ENCODE measurements at places on chromosomes 1 and 21.

- no peak for DNase-seq
Observed at GRCh38 chr1:113981962-113982931, 3.0 kb downstream of the OLFML3 start.

DNA sequence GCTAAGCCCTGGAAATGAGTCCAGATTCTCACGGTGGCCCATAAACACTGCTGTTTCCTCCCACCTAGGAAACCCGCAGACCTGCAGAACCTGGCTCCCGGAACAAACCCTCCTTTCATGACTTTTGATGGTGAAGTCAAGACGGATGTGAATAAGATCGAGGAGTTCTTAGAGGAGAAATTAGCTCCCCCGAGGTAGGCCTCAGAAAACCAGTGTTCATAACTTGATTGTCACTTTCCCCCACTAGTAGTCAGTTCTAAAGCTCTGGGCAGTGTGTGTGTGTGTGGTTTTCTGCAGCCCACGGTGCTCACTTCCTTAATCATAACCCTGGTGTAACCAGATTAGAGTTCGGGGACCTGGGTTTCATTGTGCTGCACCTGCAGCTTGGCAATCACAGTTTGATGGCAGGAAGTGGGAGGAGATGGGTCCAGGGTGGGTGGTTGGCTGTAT lies 39.1 kb downstream of the CLIC6 start:
- DNase-seq, result no peak

DNA sequence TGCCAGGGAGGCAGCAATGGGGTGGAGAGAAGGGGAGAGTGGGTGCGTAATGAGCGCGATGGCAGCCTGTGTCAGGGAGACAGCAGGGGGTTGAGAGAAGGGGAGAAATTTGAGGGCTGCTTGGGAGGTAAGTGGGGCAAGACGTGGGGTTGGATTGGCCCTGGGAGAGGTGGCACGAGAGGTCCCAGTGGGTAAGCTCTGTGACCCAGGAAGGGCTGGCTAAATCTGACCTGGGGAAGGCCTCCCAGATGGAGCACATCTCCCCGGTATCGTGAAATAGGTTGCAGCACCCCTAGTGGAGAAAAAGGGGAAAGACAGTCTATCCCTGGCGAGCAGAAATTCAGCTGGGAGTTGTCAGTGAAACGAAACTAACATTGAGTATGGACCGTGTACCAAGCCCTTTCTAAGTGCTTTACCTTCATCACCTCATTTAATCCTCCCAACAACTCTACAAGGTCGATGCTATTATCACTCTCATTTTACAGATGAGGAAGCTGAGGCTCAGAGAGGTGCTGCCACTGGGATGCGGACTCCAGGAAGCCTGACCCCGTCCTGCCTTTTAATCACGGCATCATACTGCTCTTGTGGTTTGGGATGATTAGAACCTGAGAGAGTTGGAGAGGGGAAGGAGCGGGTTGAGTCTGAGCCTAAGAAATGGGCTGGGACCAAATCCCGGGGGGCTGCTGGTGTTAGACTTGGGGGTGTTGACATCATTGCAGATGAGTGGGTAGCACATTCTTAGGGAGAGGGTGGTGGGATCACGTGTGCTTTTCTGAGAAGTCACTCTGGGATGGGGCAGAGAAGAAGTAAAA lies 56.6 kb upstream of the RPL11 start:
- DNase-seq, result peak; percentile 48

GRCh38 chr1:183070923-183071618 lies 47.9 kb downstream of the LAMC1 start:
- DNase-seq, result no peak

DNA sequence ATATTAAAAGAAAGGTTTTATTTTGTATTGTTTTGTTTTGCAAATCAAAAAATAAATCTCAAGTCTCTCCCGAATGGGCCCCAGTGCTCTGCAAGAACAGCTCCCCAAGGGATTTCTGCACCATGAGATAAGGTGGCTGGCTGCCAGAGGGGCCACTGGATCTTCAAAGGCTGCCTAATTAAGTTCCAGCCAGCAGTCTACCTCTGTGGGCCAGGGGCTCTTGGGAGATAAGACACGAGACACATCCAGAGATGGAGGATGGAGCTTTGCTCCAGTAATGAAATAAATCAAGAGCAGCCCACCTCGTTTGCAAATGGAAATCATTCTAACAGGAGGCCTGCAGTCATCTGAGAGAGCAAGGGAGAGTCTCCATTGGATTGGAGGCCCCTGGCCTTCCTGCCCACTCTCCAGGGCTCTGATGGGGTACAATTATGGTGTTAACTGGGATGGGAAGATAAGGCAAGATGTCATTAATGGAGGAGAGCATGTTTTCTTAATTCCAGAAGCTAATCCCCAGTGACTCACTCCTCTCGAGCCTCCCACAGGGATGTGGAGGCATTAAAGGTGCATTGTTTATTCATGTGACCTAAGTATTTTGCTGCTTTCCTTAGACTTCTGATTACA lies 155.2 kb upstream of the KAZN start:
- no peak for DNase-seq

DNA sequence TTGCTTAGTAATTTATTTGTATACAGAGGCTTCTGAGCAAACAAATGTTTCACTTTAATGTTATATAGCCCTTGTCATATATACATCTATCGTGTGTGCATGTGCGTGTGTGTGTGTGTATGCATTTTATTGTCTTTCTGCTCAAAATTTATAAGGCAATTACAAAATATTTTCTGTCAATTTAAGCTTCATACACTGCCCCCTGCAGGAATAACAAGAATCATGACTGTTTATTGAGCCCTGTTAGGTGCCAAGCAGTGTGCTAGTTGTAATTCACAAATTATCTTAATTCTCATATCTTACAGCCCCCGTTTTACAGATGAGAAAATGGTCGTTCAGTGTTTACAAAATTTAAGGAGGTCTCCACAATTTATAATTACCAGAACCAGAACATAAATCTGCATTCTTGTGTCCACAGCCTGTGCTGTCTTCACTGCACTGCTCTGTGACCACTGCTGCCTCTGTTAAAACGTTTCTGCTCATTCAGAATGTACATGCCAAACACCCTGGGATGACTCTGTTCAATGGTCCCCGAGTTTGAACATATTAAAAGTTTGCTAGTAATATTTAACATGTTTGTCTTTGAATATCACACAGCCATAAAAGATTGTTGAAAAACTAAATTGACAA lies 181.3 kb downstream of the ATP6V1G3 start:
- DNase-seq, result no peak

DNA sequence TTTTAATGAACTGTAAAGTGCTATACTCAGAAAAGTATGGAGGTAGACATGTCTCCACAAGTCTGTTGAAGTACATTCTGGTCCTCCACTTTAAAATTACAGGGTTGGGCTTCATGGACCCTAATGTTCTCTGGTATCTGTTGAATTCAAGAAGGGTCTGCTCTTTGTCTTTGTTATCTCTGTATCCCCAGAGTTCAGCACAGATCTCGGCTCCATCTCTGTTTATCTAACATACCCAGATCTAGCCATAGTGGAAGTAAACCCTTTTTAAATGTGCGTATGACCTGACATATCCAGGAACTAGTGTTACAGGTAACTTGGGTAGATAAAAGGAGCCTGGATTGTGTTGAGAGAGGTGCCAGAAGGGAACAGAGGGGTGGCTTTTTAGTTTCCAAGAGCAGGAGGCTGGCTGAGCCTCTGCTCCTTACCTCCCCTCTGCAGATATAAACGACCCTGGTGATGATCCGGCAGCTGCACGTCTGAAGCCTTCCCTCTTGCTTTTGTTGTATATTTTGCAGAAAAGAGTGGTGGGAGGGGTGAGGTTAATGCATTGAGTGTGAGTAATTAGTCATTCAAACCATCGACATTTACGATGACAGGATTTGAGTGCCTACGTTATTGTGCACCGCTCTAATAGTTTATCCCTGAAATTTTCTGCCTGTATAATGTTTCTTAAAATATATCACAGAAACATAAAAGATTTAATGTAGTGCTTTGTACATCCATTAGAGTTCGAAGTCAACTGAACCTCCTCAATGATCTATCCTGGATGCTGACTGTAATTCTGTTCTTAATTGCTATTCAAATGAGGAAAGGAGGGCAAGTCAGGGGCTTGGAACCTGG lies 30.8 kb downstream of the ELAVL4 start:
- DNase-seq, result no peak

DNA sequence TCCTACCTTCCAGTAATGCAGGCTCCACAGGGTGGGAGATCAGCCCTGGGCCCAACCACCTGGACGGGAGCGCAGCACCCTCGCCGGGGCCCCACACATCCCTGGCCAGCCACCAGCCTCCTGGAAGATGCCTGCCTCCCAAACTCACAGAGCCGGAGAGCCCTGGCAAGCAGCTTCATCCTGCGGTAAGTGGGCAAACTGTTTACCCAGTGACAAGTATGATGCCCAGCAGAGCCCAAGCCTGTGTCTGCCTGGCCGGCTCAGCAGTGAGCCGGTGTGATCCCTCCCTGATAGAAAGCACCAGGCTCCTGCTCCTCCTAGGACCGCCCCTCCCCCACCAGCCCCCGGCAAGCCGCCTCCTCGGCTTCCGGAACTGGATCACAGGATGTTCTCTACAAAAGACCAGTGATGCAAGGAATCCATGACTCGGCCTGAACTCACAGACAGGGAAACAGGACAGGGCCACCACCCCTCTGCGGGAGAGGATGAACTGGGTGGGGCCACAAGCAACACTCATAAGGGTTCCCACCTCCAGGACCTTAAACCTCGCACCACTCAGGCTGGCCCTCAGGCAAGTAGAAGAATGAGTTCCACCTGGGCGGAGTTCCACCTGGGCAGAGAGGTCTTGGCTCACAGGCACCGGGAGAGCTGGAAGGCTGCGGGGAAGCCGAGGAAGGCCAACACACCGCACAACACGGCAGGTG lies 7.9 kb downstream of the ACOT7 start:
- no peak for DNase-seq

GRCh38 chr1:156140879-156141707 lies 12.3 kb upstream of the SEMA4A start:
- no peak for DNase-seq

GRCh38 chr1:195851016-195851601 lies 757.1 kb downstream of the KCNT2 start:
- DNase-seq, result no peak
